Stimulated activated CD8-positive, alpha-beta memory T cell treated with anti-CD3 and anti-CD28 coated beads, Interleukin-2, amount 100 ng/mL, for 1 hour (primary cell): ENCODE measurements at places on chromosomes 1 and 21.

DNA sequence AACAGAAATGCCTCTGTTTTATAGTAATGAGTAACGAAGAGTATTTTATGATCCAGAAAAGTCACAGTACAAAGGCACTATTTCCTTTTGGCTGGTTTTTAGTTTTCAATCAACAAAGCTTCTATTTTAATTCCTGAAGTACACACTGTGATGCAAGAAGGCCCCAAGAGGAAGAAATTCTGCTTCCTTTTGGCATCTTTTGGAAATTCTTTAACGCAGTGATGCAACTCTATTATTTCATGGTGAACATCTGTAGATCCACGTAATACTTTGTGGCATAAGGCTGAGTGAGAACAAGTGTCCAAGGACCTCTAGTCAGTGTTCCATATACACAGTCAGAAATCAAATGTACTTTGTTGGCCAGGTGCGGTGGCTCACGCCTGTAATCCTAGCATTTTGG is 137.5 kb downstream of the TGFB2 start:
- no peak for DNase-seq

GRCh38 chr21:33360881-33361602 is 36.3 kb downstream of the IFNAR1 start:
- peak; percentile 78 for DNase-seq

- no peak for DNase-seq
Measured at GRCh38 chr1:27142464-27142863, 12.5 kb downstream of the SLC9A1 start.

DNA sequence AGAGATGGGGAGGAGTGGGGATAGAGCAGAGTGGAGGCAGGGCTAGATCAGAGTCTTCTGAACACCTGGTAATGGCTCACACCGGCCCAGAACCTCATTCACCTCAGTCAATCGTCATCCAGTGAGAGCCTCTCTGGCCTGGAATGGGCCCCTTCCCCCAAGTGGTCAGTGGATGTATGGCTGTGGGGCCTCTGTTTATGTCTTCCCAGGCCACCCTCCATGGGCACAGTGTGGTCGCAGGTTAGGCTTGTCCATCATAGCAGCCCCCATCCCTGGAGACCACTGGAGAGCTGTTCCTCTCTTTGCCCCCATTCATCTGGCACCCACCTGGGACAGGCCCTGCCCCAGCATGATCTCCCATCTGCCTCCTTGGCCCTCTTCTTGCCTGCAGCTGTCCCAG is 29.6 kb upstream of the TENT5C start:
- no peak for DNase-seq
